ENCODE measurements at places on chromosomes 1 and 21.

DNA sequence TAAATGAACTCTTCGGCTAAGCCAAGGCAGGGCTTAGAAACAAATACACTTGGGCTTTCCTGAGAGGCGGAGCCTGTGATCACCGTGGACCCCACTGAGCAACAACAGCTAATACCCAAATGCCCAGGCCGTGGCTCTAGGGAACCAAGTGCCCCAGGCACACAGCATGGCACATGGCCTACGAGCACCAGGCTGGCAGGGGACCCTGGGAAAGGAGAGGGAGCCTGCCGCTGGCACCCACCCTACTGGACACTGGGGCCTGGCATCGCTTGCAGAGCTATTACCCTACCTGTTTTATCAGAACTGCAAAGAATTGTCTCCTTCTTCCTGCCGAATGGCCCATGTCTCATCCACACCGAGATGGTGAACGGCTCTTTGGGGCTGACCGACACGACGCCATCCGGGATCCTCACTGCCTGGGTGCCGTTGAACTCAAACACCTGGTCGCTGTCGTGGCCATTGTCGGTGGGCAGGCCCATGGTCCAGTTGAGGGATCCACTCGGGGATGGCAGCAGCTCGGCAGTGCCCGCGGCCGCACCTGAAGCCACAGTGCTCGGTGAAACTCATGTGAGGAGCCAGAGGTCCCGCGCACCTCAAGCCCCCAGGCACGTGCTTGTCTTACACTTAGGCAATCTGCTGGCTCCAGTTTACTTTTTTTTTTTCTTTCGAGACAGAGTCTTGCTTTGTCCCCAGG lies 79.5 kb downstream of the CLSTN1 start:
- no peak for DNase-seq

GRCh38 chr1:213389061-213389581 lies 338.1 kb downstream of the RPS6KC1 start:
- no peak for DNase-seq

- DNase-seq = no peak
These were observed 377.1 kb downstream of the NPHP4 start for GRCh38 chr1:5615076-5615475.

DNA sequence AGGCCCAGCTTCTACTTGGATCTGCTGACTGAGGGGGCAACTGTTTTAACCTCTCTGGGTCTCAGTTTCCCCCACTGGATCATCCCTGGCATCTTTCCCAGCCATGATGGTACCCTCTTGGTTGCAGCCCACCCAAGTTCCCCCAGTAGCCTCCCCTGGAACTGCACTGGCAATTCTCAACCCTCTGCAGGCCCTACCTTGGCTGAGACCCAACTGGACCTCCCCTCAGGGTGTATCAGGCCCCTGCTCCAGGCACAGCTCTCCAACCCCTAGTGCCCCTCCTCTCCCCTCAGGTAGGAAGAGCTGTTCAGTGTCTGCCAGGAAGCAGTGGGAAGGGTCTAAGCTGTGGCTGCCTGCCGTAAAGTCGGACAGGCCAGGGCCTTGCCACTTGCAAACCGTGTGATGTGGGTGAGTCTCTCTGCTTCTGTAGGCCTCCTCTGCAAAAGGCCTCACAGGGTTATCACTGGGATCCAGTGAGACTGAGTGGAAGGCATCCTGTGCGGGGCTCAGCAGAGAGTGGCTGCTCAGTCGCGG lies 32.1 kb downstream of the RHBG start:
- no peak for DNase-seq

GRCh38 chr1:60672449-60672848 lies 409.9 kb upstream of the NFIA start:
- DNase-seq = no peak

- no peak for DNase-seq
These were observed 324.8 kb downstream of the VAV3 start for GRCh38 chr1:107640207-107640606.

DNA sequence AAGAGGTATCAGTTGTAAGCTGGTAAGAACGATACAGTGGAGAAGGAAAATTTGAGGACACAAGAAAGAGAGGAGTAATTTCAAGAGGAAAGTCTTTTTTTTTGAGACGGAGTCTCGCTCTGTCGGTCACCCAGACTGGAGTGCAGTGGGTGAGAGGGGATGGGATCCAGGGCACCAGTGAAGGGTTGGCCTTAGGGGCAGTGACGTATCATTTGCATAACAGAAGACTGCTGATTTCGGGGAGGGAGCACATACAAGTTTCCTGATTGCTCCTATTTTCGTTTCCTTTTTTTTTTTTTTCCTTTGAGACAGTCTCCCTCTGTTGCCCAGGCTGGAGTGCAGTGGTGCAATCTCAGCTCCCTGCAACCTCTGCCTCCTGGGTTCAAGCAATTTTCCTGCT lies 4.2 kb downstream of the S100A13 start:
- DNase-seq = no peak

GRCh38 chr1:115797486-115797885 lies 29.0 kb upstream of the CASQ2 start:
- DNase-seq = no peak

GRCh38 chr1:201518071-201518470 lies 11.1 kb upstream of the CSRP1 start:
- no peak for DNase-seq

GRCh38 chr21:33857846-33858666 lies 57.5 kb downstream of the ATP5PO start:
- no peak for DNase-seq

- no peak for DNase-seq
These were observed 105.7 kb upstream of the CASZ1 start for GRCh38 chr1:10901891-10902805.

DNA sequence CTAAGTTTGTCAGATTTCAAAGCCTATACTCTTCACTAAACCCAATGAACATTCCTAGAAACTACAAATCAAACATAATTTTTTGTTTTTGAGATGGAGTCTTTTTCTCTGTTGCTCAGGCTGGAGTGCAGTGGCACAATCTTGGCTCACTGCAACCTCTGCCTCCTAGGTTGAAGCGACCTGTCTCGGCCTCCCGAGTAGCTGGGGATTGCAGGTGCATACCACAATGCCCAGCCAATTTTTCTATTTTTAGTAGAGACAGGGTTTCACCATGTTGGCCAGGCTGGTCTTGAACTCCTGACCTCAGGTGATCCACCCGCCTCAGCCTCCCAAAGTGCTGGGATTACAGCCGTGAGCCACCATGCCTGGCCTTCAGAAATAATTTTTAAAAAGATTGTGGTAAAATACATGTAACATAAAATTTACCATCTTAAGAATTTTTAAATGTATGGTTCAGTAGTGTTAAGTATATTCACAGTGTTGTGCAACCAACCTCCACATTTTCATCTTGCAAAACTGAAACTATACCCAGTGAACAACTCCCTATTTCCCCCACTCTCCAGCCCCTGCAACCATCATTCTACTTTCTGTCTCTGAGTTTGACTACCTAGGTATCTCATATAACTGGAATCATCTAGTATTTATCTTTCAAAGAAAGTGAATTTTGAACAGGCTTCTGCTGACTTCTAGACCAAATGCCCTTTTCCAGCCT lies 2.7 kb upstream of the CFAP141 start:
- DNase-seq = no peak

GRCh38 chr1:98322086-98322485 lies 339.4 kb upstream of the SNX7 start:
- DNase-seq = no peak

DNA sequence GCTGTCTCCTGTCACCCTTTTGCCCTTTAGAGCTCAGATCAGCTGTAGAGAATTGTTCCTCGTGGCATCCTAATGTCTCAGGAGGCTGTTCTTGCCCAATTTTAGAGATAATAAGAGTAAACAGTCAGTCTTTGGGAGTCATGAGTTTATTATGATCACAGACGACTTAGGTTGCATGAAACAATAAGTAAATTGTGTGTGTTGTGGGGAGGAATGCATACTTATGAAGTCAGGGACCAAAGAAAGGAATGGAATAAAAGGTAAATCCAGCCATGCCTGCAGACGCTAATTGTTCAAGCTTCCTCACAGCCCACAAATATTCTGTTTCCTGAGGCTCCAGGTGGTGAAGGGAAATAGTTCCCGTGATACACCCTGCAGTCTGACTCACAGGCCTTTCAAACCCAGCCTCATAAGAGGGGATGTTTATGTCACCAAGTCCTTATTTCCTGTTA lies 897 bp downstream of the EPHX4 start:
- no peak for DNase-seq

DNA sequence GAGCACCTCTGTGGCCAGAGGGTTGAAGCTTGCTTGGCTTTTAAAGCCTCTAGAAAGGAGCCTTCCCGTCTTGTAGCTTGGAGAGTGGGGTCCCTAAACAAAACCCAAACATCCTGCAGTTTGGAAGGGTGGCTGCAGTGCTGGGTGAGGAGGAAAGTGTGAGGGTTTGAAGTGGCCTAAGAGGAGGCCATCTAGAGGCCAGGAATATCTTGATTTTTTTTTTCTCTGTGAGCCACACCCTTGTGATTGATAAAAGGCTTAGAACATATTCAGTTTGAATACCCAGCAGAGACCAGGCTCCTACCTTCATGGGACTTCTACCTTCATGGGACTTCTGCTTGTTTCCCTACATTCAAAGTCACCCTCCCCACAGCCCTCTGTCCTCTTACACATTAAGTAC lies 37.3 kb upstream of the PIGV start:
- DNase-seq = no peak

DNA sequence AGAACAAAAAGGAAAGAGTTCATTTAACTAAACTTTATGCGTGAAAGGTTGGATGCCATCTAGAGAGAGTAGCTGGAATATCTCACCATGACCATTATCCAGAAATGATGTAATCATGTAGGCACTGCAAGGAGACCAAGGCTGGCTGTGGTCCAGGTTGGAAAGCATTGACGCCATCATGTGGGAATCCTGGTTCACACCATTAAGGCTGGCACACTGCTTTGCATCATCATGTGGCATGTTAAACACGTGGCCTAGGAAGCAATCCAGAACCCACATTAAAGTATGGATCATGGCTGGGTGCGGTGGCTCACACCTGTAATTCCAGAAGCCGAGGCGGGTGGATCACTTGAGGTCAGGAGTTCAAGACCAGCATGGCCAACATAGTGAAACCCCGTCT lies 4.3 kb downstream of the ADAMTS1 start:
- DNase-seq = no peak

DNA sequence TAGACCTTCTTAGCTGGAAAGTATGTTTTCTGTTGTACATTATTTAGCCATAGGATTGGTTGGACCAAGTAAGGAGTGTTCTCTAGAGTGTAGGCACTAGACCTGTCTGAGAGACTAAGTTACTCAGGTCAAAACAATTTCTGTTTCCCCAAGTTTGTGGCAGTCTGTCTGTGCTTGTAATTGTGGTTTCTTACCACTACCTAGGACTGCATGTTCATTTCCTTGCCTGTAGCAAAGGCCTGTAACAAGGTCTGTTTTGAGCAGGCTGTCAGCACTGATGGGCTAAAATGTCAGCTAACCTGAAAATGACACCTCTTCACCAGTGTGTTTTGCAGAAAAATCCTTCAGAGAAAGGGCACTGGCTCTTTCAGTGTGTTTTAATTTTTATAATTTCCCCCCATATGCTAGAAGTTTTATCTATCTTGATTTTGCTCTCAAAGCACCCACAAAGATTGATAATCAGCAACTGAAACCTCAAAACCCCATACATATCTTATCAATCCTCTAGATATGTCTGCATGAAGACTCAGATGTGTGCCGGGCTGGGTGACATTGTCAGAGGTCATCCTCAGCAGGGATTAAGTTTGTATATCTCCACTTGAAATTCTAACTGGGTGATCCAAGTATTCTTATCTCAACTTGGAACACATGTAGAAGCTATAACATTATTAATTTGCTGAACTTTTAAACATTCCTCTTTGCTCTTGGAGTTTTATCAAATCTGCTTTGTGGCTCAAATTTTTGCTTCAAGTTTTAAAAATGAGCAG lies 50.7 kb upstream of the ST6GALNAC3 start:
- no peak for DNase-seq

Measured in stimulated activated CD4-positive, alpha-beta T cell treated with anti-CD3 and anti-CD28 coated beads, Interleukin-1b, Interleukin-23, amount 100 ng/mL, for 4 hours (primary cell).